Activated naive CD8-positive, alpha-beta T cell treated with anti-CD3 and anti-CD28 coated beads, Interleukin-2, amount 50 U/mL, for 16 hours (primary cell): ENCODE measurements at places on chromosomes 6 and 20.

- no peak for DNase-seq
Observed at GRCh38 chr6:148987982-148988381, 241.2 kb downstream of the UST start.

- DNase-seq: no peak
Observed at GRCh38 chr6:39430871-39431523, 108.5 kb upstream of the KCNK16 start.

- no peak for DNase-seq
Observed at GRCh38 chr20:3874194-3874844, 14.9 kb upstream of the PANK2 start.

- no peak for DNase-seq
Observed at GRCh38 chr6:153616506-153616905, 422.5 kb upstream of the OPRM1 start.

DNA sequence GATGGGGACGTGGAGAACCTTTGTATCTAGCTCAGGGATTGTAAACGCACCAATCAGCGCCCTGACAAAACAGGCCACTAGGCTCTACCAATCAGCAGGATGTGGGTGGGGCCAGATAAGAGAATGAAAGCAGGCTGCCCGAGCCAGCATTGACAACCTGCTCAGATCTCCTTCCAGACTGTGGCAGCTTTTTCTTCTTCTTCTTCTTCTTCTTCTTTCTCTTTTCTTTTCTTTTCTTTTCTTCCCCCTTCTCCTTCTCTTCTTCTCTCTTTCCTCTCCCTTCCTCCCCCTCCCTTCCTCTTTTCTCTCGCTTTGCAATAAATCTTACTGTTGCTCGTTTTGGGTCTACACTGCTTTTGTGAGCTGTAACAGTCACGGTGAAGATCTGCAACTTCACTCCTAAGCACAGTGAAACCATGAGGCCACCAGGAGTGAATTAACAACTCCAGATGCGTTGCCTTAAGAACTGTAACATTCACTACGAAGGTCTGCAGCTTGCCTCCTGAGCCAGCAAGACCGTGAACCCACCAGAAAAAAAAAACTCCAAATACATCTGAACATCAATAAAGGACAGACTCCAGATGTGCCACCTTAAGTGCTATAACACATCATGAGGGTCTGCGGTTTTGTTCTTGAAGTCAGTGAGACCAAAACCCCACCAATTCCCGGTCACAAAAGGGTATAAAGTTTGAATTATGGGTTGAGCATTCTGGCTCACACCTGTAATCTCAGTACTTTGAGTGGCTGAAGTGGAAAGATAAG, 19.6 kb upstream of the SERPINB1 start:
- DNase-seq: no peak

DNA sequence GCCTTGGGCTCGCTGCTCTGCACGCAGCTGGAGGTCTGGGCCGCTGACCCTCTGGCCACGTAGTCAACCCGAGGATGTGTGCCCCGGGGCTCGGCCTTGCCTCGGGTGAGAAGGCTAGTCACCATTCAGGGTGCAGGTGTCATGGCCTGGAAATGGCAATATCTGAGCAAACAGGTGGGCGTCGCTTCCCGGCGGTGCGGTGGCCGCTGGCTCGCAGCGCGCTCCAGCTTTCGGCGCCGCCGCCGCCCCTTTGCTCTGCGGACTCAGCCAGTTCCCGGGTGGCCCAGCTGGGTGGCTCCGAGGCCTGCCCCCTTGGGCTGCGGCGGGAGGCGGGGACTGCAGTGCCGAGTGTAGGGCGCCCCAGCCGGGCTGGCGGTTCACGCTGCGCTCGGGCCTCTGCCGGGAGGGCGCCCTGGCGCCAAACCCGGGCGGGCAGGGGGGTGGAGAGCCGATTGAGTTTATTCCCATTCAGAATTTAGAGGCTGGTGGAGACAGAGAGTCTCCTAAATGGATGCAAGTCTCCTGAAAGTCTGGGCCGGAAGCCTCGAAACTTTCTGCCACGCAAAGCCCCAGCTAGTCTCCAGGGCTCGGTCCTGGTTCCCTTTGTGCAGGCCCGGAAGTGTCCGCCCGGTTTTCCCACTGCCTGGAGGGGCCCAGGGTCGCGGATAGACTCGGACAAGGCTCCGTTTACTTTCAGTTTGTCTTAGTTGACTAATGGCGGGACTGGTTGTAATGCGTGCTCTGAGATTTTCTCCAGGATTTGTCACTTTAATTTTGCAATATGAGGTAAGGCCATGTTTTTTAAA, 11.3 kb upstream of the TFAP2A start:
- no peak for DNase-seq

DNA sequence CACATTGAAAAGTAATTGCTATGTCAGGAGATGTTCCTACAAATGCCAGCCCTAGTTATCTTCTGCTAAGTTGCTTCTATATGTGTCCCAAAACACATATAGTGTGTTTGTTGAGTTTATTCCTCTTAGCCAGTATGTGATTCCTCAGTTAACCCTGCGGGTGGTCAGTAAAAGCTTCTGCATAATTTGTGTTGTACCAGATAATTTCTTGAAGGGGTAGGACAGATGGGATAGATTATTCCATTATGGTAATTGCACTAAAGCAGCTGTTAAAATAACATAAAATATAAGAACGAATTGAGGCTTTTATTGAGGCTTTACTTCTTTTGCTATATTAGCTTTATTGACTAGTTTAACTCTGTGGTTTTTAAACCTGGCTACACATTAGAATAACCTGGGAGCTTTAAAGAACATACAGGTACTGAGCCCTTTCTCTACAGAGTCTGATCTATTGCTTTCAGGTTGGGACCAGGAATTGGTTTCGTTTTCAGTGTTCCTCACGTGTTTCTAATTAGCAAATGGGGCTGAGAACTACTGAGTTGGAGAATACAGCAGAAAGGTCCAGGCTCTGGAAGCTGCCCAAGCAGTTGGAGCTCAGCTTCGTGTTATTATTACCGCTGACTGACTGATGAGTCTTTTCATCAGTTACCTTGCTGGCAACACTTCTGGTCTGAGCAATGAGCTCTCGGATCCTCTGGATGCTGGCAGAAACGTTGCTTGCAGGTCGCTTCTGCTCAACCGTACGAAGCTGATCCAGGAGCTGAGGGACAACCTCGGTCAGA, 56.9 kb downstream of the FAM229B start:
- DNase-seq: no peak

GRCh38 chr6:348860-349396, 42.6 kb upstream of the IRF4 start:
- DNase-seq: no peak

GRCh38 chr20:31390490-31390889, at the start of gene DEFB119:
Gene DEFB119, minus strand, starts transcription at chr20:31390590. Its CDS starts 107 bp downstream, at chr20:31390483.
- no peak for DNase-seq

DNA sequence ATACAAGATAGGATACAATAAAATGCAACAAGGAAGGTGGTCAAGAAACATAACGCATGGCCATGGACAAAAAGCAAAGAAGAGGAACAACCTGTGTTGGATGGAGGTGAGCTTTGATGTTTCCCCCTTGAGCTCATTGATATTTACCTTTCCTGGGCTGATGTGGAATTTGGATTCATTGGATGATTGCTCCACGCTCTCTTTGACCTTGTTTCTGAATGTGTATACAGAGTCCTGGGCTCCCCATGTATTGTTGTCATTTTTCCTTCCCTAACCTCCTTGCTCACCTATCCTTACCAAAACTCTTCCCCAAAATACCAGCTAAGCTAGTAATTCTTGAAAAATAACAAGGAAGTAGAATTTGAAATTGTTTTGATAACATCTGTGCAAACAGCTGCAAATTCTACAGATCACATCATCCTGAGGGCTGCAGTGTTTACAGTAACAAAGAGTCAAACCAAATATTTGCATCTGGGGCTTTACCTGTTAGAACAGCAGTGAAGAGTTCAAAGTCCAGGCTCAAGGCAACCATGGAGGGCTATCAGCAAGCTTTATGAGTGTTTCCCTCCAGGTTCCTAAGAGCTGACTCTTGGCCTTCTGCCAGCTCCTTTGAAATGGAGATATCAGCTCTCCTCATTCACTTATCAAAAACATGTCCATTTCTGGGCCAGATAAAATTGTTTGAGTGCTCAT, 214.3 kb upstream of the MARCKS start:
- DNase-seq: no peak

DNA sequence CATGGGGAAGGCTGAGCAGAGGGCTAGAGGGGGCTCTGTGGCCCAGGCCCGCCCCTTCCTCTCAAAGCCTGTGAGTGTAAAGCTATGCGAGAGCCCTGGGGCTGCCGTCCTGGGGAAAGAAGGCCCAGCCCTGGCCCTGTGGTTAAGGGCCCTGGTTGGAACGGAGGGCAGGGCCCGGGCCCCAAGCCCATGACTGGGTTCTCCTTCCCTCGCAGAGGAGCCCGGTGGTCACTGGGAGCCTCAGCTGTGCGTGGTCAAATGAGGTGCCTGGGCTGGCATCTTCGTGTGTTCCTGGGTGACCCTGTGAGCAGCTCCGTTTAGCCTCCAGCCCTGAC, 56.0 kb downstream of the SMOC2 start:
- no peak for DNase-seq

GRCh38 chr6:115360602-115361325, 699.9 kb downstream of the FRK start:
- DNase-seq: no peak

GRCh38 chr6:56933650-56934049, 21.3 kb upstream of the BEND6 start:
- DNase-seq: no peak

- no peak for DNase-seq
Observed at GRCh38 chr6:130843575-130844320, 16.5 kb downstream of the SMLR1 start.

- DNase-seq: no peak
Observed at GRCh38 chr20:38092915-38093314, 59.4 kb downstream of the RPRD1B start.

DNA sequence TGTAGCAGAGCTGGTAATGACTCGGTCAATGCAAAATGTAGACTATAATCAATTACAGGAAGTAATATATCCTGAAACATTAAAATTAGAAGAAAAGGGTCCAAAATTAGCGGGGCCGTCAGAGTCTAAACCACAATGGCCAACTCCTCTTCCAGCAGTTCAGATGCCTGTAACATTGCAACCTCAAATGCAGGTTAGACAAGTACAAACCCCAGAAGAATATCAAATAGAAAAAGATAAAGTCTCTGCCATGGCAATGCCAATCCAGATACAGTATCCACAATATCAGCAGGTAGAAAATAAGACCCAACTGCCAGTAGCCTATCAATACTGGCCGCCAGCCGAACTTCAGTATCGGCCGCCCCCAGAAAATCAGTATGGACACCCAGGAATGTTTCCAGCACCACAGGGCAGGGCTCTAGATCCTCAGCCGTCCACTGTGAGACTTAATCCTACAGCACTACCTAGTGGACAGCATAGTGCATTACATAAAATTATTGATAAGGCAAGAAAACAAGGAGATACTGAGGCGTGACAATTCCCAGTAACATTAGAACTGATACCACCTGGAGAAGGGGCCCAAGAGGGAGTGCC, 158.4 kb downstream of the GPX5 start:
- no peak for DNase-seq

DNA sequence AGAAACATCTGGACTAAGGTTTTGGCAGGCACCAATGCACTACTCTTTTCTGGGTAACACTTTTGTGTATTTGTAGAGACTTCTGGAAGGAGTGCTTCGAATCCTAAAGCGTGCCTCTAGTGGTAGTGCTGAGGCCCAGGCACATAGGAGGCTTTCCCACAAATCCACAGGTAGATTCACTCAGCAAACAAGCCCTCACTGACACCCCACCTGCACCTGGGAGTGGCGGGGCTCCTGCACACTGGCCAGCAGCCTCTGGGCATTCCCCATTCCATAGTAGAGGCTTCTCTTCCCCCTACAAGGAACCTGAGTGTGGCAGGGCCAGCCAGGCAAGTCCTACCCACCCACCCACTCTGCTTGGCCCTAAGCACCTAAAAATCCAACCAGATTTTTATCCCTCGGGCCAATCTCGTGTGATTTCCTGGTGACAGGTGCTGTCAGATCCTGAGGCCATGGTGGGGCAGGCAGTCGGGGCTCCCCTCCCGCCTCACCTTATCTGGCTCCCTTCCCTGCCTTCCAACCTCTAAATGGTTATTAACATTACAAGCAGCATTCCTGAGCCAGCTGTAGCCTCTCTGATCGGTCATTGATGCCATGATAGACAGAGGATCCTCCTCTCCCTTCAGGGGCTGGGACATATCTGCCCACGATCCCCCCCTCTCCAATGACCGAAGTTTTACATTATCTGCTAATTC, 82.4 kb downstream of the SLC2A10 start:
- no peak for DNase-seq

DNA sequence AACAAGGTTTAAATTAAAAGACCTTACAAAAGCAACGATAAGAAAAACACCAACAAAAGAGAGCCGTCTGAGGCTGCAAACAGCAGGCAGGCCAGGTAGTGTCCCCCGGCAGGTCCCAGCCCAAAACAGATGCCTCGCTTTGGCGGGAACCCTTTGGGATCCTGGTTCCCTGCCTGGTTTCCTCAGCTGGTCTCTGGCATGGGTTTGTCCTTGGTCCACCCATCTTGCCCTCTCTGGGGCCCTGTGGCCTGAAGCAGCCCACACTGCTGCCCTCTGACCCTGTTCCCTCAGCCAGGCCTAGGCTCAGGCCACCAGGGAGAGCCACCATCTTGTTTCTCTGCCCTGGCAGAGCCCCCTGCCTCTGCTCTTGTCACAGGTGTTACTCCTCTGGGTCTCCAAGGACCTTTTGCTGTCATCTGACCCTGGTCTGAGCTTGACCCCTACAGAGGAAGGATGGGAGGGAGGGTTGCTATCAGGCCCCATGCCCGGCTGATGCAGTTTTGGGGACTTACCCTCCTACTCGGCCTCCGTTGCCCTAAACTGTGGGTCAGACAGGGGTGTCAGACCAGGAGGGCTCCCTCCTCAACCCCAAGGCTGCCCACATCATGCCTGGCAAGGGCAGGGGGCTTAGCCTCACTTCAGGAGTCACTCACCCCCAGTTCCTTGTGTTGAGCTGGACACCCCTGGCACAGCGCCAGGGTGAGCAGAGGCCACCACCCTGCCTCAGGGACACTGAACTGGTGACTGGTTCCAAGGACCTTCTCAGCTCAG, 30.6 kb upstream of the GRM4 start:
- no peak for DNase-seq

- DNase-seq: no peak
Observed at GRCh38 chr6:64263778-64264177, 628.2 kb downstream of the PHF3 start.

DNA sequence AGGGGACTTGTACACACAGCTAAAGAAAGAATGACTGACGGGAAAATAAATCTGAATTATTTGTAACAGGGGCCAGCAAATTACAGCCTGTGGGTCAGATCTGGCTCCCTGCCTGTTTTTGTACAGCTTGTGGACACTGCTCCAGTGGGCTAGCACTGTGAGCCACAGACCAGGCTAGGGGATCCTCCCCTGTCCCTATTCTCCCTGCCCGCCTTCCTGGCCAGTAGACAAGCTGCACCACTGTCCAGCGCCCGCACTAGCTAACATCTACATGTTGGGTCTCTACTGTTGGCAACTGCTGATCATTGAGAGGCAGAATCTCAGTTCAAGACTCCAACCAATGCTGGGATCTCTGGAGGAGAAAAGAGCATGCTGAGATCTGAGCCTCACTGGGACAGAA, 10.7 kb downstream of the OSER1 start:
- DNase-seq: no peak

GRCh38 chr20:52420805-52421204, 229.2 kb upstream of the ZFP64 start:
- no peak for DNase-seq
